ENCODE measurements at places on chromosomes 5 and 9.

- DNase-seq: no peak
Observed at GRCh38 chr9:14806941-14807520, 84.5 kb upstream of the CER1 start.

GRCh38 chr5:93717162-93717561 lies 24.2 kb downstream of the POU5F2 start:
- DNase-seq: peak; percentile 19

DNA sequence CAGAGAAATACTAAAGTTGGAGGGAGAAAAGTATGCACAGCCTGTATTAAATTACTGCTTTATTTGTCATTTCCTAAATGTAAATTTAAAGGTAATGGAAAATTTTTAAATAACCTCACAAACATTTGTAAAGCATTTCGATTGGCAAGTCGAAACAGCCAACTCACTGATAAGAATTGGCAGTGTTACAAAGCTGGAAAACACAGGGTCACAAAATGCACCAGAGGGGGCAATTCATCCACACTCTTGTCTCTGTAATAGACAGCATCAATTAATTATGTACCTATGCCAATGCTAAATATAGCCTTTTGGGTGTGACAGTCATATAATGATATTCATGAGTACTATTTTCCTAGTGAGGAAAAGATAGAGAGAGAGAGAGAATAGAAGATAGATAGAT lies 140.6 kb upstream of the PRLR start:
- DNase-seq: no peak

GRCh38 chr9:130138791-130139190 lies 33.4 kb upstream of the NCS1 start:
- DNase-seq: peak; percentile 49

DNA sequence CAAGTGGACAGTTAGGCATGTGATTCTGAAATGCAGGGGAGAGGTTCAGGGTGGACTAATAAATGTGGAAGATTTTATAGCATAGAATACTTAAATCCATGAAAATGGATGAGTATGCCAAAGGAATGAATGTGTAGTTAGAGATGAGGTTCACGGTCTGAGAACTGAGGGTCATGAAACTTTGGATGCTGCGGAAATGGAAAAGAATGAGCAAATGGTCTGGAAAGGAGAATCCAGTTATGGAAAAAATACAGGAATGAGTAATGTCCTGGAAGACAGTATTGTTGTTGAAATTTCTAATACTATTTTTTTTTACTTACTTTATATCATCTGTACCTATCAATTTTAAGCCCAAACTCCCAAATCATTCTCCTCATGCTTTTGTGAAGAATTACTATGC lies 2369.4 kb downstream of the MAT2B start:
- no peak for DNase-seq

DNA sequence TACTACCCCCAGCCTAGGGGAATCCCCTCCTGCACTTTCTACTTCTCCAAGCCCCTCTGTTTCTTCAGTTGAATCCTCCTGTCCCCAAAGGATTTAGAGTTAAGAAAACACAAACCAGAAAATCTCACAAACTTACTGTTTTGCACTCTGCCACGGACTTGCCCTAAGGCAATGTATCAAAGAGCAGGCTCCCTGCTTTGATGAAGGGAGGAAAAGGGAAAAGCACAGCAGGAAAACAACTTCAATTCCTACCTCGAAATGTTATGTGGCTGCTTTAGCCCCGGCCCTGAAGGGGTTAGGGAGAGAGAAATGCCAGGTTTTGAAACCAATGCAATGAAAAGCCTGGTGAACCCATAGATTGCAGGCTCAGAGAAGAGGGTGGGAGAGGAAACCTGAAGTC lies 254.7 kb downstream of the MAN2A1 start:
- no peak for DNase-seq

GRCh38 chr9:134949681-134950385 lies 32.1 kb upstream of the FCN1 start:
- no peak for DNase-seq

- peak; percentile 19 for DNase-seq
Observed at GRCh38 chr9:75930730-75931321, 40.4 kb downstream of the PCSK5 start.

DNA sequence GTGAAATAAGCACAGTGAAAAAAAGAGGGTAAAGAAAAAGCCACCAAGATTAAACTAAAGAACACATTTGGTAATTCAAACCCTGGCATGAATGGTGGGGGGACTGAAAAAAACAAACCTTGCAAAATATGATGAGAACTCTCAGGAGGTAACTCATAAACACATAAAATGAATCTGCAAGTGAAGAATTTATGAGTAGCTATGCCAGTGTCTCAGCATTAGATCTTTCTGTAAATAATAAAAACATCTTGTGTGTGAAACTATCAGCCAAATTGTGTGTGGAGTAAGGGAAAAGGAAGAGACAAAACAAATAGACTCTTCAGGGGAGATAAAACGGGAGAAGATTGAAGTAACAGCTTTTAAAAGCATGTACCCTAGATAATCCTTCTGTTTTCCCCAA lies 129.6 kb upstream of the SPEF2 start:
- no peak for DNase-seq

DNA sequence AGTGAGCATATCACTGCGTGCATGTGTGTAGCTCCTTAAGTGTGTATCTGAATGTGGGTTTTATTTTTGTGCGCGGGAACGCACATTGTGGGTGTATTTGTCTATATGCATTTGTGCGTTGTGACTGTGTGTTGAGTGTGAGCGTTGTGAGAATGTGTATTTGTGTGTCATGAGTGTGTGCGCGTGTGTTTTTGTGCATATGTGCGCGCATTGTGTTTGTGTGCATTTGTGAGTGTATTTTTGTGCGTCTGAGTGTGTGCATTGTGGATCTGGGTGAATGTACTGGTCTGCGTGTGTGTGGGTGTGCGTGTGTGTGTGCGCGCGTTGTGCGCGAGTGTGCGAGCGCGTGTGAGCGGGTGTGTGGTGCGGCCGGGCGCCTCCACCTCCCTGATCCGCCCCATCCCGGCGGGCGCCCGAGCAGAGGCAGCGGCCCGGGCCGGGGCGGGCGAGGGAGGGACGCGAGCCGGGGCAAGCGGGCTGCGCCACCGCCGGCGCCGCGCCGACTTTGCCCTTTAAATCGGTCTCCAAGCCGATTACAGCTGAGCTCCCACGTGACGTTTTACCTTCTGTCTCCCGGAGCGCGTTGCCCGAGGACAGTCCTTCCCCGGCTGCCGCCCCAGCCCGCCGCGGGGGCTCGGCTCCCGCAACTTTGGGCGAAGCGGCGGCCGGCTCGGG lies at the start of gene RASGRF2:
Gene RASGRF2, plus strand, starts transcription at position 596 of the 675 bp plus-strand sequence. CDS start 376 bp downstream, outside the sequence.
- DNase-seq: peak; percentile 39

DNA sequence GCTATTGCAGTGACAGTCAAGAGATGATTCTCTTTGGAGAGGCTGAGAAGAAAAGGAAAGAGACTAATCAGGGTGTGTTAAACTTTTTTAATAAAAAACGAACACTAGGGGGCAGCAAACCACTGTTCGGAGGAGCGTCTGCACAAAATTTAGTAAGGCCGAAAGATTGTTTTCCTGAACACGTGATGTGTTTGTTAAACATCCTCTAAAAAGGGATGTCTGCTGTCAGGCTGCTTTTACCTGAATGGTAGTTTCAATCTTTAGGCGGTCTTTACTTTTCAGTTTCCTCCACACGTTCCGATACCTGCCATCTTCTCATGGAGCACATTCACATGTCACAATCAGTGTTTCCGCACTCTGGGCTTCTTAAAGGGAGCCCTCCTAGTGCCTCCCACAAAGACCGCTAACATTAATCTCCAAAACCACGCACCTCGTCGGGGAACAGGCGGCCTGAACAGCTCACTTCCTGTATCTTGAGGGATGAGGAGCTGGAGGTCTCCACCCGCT lies 125.2 kb downstream of the GPBP1 start:
- DNase-seq: peak; percentile 69

DNA sequence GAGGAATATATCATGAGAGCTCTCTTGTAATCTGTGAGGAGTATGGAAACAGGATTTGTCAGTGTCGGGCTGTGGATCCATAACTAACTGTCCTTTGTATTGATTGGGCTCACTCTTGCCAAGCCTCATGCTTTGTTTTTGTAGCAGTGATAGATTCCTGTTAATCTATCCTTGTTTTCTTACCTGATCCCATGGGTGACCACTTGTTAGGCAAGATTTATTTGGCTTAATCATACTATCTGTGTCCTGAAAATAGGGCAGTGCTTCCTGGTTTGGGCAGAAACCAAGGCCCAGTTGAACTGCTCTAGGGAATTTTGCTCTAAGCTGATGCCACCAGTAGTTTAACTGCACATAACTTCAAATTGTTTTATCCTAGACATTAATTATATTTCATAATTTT lies 6.1 kb downstream of the NDFIP1 start:
- DNase-seq: no peak

- DNase-seq: no peak
Observed at GRCh38 chr5:90641528-90641927, 82.9 kb downstream of the ADGRV1 start.

- no peak for DNase-seq
Observed at GRCh38 chr9:126171641-126172040, 155.0 kb upstream of the MVB12B start.

GRCh38 chr5:11104210-11104609 lies 343.2 kb upstream of the DAP start:
- no peak for DNase-seq

DNA sequence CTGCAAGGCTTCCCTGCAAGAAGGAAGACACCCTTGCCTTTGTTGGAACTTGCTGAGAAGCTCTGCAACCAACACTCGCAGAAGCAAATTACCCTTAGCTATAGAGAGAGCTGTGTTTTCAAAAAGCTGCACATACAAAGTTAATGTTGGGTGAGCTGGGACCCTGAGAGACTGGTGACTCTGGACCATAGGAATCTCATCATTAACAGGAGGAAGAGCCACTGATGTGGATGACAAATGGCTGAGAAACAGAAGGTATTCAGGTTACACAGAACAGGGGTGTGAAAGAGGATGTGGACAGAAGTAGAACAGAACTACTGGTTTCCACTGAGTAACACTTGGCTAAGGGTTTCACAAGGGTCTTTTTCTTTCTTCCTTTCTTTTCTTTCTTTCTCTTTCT lies 493.5 kb downstream of the IRX1 start:
- no peak for DNase-seq

GRCh38 chr5:142934051-142934762 lies 164.0 kb downstream of the ARHGAP26 start:
- DNase-seq: no peak

- DNase-seq: no peak
Observed at GRCh38 chr5:179912386-179912785, 4.7 kb upstream of the TBC1D9B start.

DNA sequence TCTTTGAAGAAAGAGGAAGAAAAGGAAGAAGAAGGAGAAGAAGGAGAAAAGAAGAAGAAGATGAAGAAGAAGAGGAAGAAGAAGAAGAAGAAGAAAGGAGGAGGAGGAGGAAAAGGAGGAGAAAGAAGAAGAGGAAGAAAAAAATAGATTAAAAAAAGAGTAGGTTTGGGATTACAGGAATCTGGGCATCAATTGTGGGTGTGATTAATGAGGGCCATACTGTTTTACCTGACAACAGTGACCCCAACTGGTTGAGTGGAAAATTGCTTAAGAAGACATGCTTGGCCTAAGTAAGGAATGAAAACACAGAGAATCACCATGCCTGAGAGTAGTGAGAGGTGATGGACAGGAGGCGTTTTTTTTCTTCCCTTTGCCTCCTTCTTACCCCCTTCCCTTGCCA lies 114.6 kb downstream of the FAM170A start:
- DNase-seq: peak; percentile 67

DNA sequence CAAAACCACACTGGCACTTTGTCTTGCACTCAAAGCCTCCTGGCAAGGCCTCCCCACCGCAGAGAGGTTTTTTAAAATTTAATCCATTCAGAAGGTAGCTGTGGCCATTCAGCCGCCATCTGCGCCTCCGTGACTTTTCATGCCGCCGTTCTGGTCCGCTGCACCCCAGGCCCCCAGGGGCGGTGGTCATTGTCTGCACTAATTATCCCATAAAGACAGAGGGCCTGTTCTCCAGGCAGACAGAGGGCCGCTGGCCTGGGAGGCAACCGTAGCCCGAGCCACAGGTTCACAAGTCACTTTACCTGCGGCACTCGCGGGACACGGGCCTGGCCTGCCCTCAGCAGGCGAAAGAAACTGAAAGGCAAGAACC lies 49.4 kb downstream of the EXD3 start:
- DNase-seq: no peak

DNA sequence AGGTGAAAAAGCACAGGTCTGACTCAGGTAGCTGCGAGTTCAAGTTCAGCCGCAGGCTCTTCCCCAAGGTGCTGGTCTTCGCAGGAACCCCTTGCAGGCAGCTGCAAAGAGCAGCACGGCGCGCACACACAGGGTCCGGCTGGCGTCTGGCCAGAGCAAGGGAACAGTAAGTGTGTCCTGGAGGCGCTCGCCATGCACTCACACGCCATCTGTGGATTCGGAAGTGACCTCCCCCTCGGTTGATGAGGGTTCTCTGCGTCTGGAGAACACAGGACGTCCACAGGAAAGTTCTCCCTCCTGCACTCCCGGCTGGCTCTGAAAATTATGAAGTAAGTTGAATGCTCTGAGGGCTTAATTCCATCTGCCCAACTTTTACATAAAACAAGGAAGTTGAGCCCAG lies 14.0 kb upstream of the EGFL7 start:
- DNase-seq: no peak

GRCh38 chr9:9341203-9341602 lies 1271.6 kb downstream of the PTPRD start:
- DNase-seq: peak; percentile 46

- no peak for DNase-seq
Observed at GRCh38 chr5:74851684-74852353, 14.4 kb downstream of the FAM169A start.

DNA sequence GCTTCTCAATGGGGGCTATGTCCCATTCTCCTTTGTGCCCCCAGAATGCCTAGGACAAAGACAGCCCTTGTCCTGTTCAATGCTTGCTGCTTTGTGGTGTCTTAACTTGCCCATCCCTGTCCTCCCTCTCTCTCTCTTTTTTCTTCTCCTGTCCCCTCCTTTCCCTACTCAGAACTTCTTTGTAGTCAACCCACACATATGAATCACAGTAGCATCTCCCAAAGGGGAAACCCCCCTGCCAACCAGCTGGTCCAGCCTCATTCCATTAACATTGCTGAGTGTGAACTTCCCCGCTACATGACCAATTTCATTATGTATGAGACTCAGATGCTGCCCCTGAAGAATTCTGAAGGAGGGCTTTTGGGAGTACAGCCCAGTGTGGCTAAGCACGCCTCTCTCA lies 408.3 kb downstream of the ENC1 start:
- no peak for DNase-seq

GRCh38 chr5:88884608-88884877 lies 1.6 kb upstream of the MEF2C start:
- DNase-seq: no peak
